ENCODE measurements at places on chromosomes 5 and 9. TPM values are rescaled to one million over a fixed set of nuclear protein-coding genes. Genes with fewer than 3 reads are reported as not detected.

- H3K27ac ChIP-seq = no peak overlapping the region
- no peaks in the 10 kb centered on the region for H3K4me1 ChIP-seq
- H3K36me3 ChIP-seq = no peaks in the 10 kb centered on the region
- DNase-seq = peak; percentile 3
- H3K27me3 ChIP-seq = no peaks in the 10 kb centered on the region
Measured at GRCh38 chr9:77764894-77765780, 117.0 kb upstream of the GNA14 start.

- no peaks in the 10 kb centered on the region for H3K27me3 ChIP-seq
- peak overlapping the region; percentile 91 for H3K27ac ChIP-seq
- H3K4me3 ChIP-seq = peak overlapping the region; percentile 71
- DNase-seq = peak; percentile 54
- H3K4me1 ChIP-seq = peaks cover 31% of the 10 kb centered on the region
- H3K36me3 ChIP-seq = no peaks in the 10 kb centered on the region
Measured at GRCh38 chr5:125484272-125484741, 737.9 kb upstream of the ZNF608 start.

Gene PTGER4
- total RNA-seq = 28.5 TPM

DNA sequence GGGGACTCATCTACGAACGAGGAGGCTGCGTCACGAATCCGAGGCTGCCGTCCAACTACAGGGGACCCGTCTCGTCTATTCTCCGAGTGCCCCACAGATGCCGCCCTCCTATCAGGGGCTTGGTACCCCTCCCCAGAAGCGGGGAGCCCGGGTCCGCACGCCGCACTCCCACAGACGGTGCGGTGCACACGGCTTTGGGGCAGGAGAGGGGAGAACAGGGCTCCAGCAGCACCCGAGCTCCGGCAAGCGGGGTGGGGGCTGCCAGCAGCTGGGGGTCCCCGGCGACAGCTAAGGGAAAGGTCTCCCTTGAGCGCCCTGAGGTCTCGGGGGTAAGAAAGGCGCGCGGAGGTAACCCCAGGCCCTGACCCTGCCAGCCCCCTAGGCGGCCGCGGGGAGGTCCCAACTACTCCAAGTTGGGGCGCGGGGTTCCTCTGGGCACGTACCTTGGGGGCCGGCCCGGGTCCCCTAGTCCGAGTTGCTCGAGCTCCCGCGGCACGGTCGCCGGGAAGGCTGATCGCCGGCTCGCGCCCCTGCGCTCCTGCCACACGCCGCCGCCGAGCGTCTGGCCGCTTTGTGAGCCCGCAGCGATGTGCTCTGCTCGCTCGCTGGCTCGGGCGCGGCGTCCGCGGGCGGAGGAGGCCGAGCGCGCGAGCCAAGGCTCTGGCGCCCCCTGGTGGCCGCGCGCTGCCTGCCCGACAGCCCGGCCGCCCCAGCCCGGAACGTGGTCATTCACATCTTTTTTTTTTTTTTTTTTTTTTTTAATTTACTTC, at the start of gene SPOCK1:
Gene SPOCK1 (minus strand): TSS at position 591 of the 770 bp plus-strand sequence.
- H3K4me3 ChIP-seq = no peak within 1 kb of the TSS
- no peak within 1 kb of the TSS for H3K27ac ChIP-seq
- peaks cover 48% of the 10 kb centered on the region for H3K27me3 ChIP-seq
- no peaks in the 10 kb centered on the region for H3K4me1 ChIP-seq
- peak; percentile 90 for DNase-seq
- H3K36me3 ChIP-seq = no peaks in the 10 kb centered on the region

Gene BARHL1
- total RNA-seq = not detected

GRCh38 chr5:55437859-55438206, 96.9 kb downstream of the PLPP1 start:
- peak overlapping the region; percentile 66 for H3K27ac ChIP-seq
- no peaks in the 10 kb centered on the region for H3K27me3 ChIP-seq
- H3K4me1 ChIP-seq = peaks cover 31% of the 10 kb centered on the region
- H3K36me3 ChIP-seq = peaks cover 28% of the 10 kb centered on the region
- no peak for DNase-seq

DNA sequence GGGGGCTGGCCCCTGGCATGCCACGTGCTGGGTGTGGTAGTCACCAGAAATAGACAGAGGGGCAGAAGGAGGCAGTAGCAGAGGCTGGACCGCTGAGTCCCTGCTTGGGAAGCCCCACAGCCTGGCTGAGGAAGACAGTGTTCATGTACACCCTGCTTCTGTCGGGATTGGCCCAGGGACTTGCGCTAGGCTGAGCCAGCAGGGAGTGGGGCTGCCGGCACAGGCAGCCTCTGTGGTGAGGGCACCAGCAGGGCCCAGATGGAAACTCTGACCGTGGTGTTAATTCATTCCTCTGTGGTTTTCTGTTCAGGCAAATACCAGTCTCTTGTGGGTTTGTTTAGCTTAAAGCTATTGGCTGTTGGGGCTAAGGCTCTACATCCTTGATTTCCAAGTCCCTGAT, 108.6 kb upstream of the RAD23B start:
- no peak for DNase-seq
- H3K4me3 ChIP-seq = no peak overlapping the region
- H3K4me1 ChIP-seq = no peaks in the 10 kb centered on the region
- H3K36me3 ChIP-seq = no peaks in the 10 kb centered on the region
- H3K27ac ChIP-seq = no peak overlapping the region

- H3K36me3 ChIP-seq = peaks cover 21% of the 10 kb centered on the region
- DNase-seq = peak; percentile 84
- peaks cover 15% of the 10 kb centered on the region for H3K4me1 ChIP-seq
- peak within 1 kb of the TSS; percentile 97 for H3K27ac ChIP-seq
- no peaks in the 10 kb centered on the region for H3K27me3 ChIP-seq
Measured at GRCh38 chr9:35604578-35605350, at the start of gene TESK1. Gene TESK1 (plus strand): TSS chr9:35605262. CDS start chr9:35605620, 358 bp downstream.

GRCh38 chr9:132986114-132986513, 7.6 kb downstream of the GFI1B start:
- H3K27ac ChIP-seq = no peak overlapping the region
- H3K4me1 ChIP-seq = no peaks in the 10 kb centered on the region
- H3K4me3 ChIP-seq = no peak overlapping the region

Gene GRXCR2
- total RNA-seq = not detected

All from Calu3 (cell line).